Left ventricle myocardium inferior (tissue), 1 donor: ENCODE measurements at places on chromosomes 4 and X.

GRCh38 chr4:99404595-99405287 is 30.4 kb downstream of the ADH7 start:
- no peak for DNase-seq

DNA sequence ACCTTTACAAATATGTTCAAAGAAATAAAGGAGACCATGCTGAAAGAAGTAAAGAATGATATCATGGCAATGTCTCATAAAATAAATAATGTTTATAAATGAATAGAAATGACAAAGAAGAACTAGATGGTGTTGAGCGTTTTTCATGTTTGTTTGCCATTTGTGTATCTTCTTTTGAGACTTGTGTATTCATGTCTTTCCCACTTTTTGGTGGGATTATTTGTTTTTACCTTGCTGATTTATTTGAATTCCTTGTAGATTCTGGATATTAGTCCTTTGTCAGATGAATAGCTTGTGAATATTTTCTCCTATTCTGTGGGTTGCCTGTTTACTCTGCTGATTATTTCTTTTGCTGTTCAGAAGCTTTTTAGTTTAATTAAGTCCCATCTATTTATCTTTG is 732.4 kb downstream of the FAT4 start:
- DNase-seq, result no peak

GRCh38 chr4:8101213-8102075 is 57.2 kb downstream of the ABLIM2 start:
- peak; percentile 36 for DNase-seq

DNA sequence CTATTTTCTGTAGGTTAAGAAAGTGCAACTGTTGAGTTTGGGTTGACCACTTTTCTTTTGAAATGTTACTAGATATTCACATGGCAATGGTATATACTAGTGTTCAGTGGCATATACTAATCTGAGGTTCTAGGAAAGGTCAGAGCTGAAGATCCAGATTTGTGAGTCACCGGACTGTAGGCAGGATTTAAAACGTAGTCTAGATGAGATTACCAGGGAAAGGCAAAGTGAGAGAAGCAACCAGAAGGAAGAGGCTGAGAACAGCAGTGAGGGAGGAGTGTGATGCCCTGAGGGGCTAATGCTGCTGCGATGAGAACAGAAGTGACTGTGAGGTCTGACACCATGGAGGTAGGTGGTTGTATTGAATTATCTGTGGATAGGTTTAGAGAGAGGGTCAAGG is 9.7 kb upstream of the PLA2G12A start:
- no peak for DNase-seq

DNA sequence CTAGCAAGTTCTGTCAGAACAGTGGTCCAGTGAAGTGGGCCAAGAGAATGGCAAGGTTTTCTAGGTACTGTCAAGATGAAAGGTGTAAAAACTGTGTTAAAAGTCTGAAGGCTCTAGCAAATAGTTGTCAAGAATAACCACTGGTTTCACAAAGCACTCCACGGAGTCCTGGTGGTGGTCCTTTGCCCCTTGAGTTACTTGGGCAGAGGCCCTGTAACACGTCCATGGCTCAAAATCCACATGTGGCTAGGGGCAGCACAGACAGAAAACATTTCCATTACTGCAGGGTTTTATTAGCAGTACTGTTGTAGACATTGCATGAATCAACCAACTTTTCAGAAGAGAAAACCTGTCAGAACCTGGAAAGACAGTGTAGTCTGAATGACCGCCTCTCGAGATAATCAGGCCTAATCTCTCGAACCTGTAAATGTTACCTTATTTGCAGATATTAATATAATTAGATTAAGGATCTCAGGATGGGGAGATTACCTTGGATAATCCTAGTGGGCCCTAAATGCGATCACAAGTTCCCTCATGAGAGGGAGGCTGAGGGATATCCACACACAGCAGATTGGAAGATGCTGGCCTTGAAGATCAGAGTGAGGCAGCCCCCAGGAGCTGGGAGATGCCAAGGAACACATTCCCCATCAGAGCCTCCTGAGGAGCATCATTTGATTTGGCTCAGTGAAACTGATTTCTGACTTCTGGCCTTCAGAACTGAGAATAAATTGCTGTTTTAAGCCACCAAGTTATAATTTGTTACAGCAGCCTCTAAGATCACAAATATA is 34.7 kb downstream of the ERVMER34-1 start:
- no peak for DNase-seq

- DNase-seq, result no peak
These were observed 127.4 kb downstream of the CPE start for GRCh38 chr4:165505958-165506837.

DNA sequence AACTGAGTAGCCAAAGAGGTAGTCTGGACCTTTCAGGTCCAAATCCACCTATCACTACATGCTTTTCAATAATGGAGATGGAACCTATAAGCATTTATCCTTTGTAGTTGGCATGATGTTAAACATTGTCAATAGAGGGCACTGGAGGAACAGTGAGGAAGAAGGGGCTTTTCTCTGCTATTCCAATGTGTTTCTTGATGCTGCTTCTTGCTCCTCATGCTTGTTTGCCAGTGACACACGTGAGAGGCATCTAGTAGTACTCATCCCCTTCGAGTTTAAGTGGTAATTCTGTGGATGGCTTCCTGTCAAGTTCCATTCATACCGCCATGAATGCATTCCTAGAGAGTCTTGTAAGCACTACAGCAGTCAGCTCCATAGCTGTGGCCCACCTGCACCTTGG is 84.0 kb downstream of the NAA11 start:
- DNase-seq, result no peak

GRCh38 chr4:128819082-128819742 is 9.7 kb downstream of the JADE1 start:
- no peak for DNase-seq

- DNase-seq, result no peak
These were observed 111.5 kb upstream of the UGT8 start for GRCh38 chr4:114487101-114487500.

DNA sequence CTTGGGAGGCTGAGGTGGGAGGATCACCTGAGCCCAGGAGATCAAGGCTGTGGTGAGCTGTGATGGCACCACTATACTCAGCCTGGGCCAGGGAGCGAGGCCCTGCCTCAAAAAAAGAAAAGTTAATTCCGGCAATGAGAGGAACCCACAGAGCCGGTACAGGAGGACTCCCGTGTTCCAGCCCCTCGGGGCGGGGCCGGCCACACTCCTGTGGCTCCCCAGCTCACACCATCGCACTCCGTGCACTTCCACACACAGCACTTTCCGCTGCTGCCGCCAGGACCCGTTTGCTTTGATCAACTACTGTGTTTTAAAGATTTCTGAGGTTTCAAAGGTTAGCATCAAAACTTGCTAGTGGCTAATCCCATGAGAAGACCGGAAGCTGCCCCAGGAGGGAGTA is 171.7 kb downstream of the AFAP1 start:
- peak; percentile 7 for DNase-seq

- DNase-seq, result no peak
These were observed 1264.7 kb downstream of the PCDH7 start for GRCh38 chr4:31984872-31985271.

GRCh38 chrX:9905288-9905687 is 61.9 kb upstream of the CLDN34 start:
- DNase-seq, result no peak

- no peak for DNase-seq
These were observed 841.9 kb upstream of the HS3ST1 start for GRCh38 chr4:12270546-12270945.

DNA sequence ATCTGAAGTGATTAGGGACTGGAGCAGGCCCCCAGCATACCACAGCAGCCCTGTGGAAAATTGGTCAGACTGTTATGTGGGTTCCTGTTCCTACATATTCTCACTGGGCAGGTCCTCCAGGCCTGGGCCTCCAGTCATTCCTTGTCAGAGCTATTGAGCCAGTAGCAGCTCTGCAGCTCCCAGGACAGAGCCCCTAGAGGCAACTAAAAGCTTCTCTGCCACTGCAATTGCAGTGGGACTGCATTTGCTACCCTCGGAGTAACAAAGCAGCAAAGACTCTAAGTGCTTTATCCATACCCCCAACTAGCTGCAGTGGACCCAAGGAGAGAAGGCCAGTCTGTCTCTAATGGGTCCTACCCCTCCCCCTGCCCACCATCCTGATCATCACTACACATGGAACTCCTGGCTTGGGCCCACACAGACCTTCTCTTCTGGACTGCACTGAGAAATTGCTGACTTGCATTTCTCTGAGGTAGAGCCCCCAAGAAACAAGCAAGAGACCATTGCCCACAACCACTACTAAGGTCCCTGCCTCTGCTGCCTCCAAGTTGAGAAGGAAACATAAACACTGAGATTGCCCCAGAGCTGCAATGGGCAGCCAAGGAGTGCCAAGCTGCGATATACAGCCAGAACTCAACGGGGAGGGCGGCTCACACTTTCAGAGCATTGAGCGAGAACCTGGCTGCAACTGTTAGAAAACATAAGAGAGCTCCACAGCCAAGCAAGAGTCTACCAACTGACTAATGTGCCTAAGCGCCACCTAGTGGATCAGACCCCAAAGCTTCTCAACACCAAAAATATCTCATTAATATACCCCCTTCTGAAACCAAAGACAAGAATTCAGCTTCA is 738.7 kb upstream of the NDST4 start:
- DNase-seq, result no peak

DNA sequence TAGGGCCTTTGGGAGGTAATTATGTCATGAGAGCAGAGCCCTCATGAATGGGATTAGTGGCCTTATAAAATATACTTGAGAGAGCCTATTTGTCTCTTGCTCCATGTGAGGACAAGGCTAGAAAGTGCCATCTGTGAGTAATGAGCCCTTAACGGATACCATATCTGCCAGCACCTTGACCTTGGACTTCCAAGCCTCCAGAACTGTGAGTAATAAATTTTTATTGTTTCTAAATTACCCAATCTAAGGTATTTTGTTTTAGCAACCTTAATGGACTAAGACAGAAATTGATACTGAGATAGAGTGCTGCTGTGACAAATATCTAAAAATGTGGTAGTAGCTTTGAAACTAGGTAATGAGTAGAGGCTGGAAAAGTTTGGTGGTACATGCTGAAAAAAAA is 285.0 kb upstream of the DIPK2B start:
- DNase-seq, result no peak

- no peak for DNase-seq
These were observed 130.4 kb downstream of the LARP7 start for GRCh38 chr4:112767386-112767785.

DNA sequence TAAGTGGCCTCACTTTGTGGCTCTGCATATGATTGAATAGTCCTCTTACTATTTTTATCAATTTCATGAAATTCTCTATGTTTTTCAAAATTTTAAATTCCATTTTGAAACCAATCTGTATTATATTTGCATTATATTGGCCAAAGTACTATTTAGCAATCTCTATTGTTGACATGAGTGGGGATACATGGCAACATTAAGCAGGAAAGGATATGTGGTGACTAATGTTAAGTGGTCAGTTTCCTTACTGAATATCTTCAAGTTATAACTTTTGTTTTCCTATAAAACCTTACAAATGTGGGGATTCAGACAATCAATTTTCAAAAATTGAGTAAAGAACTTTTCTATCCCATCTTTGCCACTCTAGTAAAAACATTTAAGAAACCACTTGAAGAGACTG is 10.2 kb downstream of the BBS7 start:
- DNase-seq, result no peak

DNA sequence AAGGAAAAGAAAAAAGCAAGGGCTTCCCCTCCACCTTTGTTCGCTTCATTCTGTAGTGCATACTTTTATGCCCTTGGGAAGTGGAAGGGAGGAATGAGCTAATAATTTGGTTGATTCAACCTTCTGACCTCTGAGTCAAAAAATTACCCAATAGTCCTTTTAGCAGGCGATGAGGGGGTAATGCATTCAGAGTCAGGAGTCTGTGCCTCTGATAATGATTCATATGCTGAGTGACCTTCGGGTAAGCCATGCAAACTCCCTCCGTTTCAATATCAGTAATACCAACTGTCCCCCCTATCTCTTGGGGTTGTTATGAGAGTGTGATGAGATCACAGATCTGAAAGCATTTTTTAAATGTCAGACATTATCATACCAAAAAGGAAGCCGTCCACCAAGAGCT is 41.6 kb upstream of the ACSL4 start:
- DNase-seq, result no peak

- no peak for DNase-seq
These were observed 1330.6 kb upstream of the ADGRL3 start for GRCh38 chr4:59869559-59869958.

DNA sequence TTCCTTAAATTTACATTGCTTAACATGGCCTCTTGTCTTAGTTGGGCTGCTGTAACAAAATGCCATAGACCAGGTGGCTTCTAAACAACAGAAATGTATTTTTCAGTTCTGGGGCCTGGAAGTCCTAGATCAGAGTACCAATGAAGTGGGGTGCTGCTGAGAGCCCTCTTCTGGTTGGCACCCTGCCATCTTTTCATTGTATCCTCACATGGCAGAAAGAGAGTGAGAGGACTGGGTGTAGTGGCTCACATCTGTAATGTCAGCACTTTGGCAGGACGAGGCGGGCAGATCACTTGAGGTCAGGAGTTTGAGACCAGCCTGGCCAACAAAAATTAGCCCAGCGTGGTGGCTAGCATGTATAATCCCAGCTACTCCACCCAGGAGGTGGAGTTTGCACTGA is 12.0 kb upstream of the KLB start:
- no peak for DNase-seq

DNA sequence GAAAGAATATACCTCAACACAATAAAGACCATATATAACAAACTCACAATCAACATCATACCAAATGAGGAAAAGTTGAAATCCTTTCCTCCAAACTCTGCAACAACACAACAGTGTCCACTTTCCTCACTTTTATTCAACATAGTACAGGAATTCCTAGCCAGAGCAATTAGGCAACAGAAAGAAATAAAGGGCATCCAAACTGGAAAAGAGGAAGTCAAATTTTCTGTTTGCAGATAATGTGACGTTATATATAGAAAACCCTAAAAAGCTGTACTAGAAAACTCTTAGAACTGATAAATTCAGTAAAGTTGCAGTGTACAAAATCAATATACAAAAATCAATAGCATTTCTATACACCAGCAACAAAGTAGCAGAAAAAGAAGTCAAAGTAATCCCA is 107.6 kb downstream of the SOWAHB start:
- DNase-seq, result no peak

DNA sequence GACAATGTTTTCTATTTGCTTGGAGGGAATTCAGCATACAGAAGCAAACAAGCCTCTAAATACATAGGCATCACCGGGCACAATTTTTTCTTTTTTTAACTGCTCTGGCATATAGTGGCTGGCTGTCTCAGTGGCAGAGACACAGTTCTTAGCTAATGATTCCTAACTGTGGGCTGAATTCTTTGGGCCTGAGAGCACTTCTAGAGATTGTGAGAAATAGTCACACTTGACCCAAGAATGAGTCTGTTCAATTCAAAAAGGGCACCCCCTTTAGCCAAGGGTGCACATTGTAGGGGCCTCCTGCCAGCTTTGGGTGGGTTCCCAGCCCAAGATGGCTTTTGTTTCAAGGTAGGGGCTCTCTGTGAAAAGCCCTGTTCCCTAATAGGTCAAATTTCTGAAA is 345.7 kb downstream of the ARHGAP10 start:
- DNase-seq, result no peak

GRCh38 chr4:37073226-37073840 is 171.2 kb upstream of the NWD2 start:
- DNase-seq, result no peak

DNA sequence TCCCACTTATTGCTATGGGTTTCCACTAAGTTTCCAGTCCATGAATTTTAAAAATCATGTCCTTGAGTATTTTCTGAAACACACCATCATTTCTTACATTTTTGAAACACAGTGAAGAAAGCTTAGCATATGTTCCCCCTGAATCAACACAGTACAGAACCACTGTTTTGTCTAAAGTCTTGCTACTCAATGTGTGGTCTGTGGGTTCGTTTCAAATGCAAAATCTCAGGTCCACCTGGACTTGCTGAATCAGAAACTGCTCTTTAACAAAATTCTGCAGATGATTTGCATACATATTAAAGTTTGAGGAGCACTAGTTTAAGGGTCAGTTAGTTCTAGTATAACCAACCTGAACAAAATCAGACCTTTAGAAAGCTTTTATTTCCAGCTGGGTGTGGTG is 60.4 kb downstream of the SUPT20HL2 start:
- no peak for DNase-seq
